ENCODE measurements at places on chromosomes 2 and 18. TPM values are rescaled to one million over a fixed set of nuclear protein-coding genes. Genes with fewer than 3 reads are reported as not detected.

DNER gene
- polyA plus RNA-seq = 1.4 TPM

ADCY3 gene
- polyA plus RNA-seq = 53.9 TPM

DNA sequence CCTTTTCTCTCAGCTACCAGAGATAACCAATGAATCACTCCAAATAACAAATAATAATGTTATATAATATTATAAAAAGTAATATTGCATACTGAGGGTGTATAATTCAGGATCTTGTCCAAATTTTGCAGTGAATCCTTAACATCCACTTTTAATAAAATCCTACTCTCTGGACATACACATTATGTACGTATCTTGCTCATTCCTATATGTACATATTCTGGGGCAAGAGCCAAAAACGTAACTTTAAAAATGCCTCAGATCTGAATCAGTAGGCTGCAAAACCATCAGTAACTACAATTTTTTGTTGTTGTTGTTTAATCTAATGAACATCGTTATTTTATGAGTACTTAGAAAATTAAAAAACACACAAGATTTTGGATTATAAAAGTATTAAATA is 65.3 kb downstream of the SMAD2 start:
- DNase-seq = no peak

GRCh38 chr2:126059379-126059778 is 596.6 kb upstream of the GYPC start:
- no peak for DNase-seq
